ENCODE measurements at places on chromosomes 7 and 10. TPM values are rescaled to one million over a fixed set of nuclear protein-coding genes. Genes with fewer than 3 reads are reported as not detected.

Gene GJD4
- not detected for total RNA-seq

Gene CTAGE6
- not detected for total RNA-seq

Gene TMEM213
- total RNA-seq: not detected

Gene FFAR4
- total RNA-seq: not detected

Gene ELMO1
- 131 TPM for total RNA-seq

Gene PPP1R17
- not detected for total RNA-seq

Gene EIF4EBP2
- total RNA-seq: 122 TPM

Gene ADARB2
- 1.8 TPM for total RNA-seq

Gene HOXA6
- total RNA-seq: not detected

DNA sequence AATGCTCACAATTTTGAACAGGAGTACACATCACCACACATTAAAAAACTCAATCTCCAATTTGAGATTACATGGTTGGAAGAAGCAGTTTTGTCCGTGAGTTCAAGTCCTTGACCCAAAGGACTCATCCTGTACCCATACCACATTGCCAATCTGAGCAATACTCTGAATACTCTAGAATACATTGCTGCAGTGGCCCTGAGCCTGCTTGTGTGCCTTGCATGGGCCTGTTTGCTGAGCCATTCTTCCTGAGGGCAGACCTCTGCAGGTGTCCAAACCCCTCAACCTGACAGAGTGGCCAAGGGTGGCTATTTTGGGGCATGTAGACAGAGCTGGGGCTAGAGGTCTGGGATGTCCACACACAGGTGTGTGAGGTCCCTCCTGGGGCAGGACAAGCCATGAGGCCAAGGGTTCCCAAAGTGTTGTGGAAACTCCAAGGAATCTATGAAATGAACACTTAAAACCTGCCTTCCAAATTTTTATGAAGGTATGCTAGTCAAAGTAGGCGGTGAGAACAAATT is 15.5 kb downstream of the AGMO start:
- peak; percentile 55 for DNase-seq

- no peak for DNase-seq
Observed at GRCh38 chr10:124942317-124943169, 620 bp downstream of the ZRANB1 start.

- DNase-seq: peak; percentile 12
Observed at GRCh38 chr10:927131-927530, 4.4 kb downstream of the LARP4B start.

- DNase-seq: no peak
Observed at GRCh38 chr10:51879238-51879637, 179.8 kb upstream of the CSTF2T start.

DNA sequence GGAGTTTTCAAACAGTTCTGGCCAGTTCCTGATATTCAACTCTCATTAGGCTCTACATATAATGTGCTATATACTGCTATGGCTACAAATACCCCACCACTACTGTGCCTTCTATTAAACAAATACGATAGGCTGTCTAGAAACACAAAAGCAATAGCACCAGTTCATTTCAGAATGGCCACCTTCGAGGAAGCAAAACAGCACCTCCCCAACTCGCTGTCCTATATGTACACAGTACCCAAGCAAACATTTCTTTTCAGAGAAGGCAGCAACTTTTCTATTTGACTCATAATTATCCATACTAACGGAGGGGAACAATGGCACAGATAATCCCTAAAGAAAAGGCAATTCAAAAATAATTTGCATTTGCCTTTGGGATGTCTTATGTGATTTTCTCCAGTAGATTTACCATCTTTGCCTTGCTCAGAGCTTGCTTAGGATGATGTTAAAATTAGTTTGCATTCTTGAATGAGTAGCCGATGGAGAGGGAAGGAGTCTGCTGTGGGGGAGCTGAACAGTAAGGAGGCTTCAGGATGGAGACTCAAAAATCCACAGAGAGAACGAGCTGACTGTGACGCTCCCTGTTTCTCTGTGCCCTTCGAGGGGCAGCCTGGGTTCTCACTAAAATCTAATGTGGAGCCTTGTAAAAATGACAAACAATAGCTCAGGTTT is 218.7 kb downstream of the FANK1 start:
- DNase-seq: no peak

DNA sequence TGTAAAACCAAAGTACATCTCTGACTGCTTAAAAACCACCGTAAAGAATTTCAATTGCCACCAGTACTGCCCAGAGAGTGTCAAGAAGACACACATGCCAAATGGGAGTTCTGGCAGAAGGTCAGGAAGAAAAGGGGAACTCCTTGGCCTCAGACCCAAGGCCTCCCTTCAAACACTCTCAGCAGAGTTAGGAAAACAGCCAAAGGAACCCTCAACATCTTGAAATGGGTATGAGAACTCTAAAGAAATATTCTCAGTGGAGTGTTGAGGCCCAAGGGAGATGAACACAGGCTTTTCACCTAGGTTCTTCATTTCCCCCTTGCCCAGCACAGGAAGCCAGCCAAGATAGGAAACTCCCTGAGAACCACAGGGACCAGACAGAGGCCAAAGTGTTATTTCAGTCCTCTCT is 96.1 kb upstream of the ASAH2 start:
- no peak for DNase-seq

DNA sequence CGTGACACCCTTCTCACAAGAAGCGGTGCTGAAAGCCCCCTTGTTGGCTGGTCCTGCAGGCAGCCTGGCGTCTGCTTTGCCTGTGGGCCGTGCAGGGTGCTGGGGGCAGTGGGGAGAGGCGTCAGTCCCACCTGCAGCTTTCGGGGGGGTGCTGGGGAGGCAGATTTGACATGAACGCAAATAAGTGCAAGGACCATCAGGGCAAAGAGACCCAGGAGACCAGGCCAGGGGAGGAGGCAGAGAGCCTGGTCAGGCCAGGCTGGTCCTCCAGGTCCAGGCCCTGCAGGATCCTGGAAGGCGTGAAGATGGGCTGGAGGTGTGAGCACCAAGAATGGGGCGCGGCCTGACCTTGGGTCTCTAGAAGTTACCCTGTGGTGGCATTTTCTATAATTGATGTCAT is 81.6 kb downstream of the MGMT start:
- DNase-seq: no peak

GRCh38 chr7:66355756-66356155 is 150.6 kb downstream of the TPST1 start:
- DNase-seq: no peak

DNA sequence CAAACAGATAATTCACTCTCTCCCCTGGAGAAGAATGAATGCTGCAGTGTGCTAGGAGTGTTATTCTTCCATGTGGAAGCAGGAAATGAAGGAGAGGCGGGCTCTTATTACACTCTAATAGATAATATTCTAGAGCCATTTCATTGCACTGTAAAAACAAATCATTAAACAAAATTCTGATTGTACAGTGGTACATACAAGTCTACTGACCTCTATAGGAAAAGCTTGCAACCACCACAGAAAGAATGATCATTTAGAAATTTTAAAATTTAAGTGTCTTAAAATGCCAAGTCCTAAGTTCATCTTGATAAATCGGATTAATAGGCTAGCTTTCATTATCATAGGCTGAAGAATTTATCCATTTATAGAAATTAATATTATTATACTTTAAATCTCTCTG is 960.3 kb upstream of the LRRN3 start:
- DNase-seq: no peak

GRCh38 chr10:7119325-7120015 is 291.4 kb downstream of the SFMBT2 start:
- DNase-seq: no peak

GRCh38 chr10:76582531-76582930 is 1055.1 kb downstream of the KCNMA1 start:
- DNase-seq: peak; percentile 22

DNA sequence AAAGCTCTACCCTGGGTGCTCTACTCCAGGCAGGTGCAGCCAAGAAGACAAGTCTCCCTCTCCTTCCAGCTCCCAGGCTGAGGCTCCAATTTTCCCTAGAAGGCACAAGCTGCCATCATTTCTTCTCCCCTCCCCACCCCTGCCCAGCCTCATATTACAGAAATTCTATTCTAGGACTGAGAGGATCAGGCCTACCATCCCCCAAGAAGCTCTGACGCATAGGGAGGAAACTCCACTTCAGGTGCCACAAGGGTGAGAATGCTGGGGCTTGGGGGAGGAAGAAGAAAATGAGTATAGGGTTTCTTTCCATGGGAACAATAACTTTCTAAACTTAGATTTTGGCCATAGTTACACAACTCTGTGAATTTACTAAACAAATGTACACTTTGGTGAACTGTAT is 35.3 kb downstream of the FEZF1 start:
- DNase-seq: no peak

DNA sequence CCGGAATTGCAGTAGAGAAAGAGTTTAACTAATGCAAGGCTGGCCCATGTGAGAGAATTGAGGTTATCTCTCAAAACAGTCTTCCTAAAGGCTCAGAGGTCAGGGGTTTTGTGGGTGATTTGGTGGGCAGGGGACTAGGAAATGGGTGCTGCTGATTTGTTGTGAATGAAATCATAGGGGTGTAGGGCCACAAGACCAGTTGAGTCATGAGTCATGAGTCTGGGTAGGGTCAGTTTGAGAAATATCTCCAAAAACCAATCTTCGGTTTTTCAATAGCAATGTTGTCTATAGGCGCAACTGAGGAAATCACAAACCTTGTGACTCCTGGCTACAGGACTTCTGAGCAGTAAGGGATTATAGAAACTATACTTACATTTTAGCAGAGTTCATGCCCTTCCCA is 460.0 kb upstream of the NRP1 start:
- DNase-seq: no peak

GRCh38 chr7:50513166-50513871 is 51.9 kb downstream of the DDC start:
- no peak for DNase-seq

DNA sequence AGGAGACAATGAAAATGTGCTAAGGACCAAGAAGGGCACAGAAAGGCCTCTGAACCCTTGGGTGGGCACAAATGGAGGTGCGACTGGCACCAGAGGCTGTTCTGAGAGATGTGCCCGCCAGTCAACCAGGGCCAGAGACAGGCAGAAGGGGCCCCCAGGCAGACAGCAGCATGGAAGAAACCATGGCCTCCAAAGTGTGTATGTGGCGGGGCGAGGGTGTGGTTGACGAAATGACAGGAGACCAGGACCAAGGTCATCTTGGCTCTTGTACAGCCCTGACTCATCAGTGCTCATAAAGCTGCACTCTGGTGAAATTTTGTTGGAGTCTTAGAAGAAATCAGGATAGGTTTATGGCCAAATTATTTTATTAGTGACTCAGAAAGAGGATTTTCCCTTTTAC is 4.0 kb upstream of the MRPS24 start:
- no peak for DNase-seq

DNA sequence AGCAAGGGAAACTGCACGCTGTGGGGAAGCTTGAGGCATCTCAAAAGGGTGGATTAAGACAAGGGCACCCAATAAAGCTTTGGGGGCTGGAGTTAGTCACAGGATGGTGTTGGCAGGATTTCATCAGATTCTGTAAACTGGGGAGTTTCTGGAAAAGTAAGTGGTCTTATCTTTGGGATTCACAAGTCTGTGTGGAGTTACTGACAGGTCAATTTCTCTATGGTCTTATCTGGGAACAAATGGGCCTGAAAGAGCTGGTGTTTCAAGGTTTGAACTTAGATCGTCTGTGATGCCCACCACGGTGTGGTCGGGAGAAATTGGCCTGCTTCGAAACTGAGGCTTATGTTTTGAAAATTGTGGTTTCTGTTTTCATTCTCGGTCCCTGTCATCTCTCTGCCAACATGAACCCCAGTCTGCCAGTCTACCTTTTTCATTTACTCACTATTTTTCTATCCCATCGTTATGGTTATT is 23.8 kb upstream of the AOAH start:
- no peak for DNase-seq

- no peak for DNase-seq
Observed at GRCh38 chr10:132960071-132960472, 17.7 kb upstream of the CFAP46 start.

DNA sequence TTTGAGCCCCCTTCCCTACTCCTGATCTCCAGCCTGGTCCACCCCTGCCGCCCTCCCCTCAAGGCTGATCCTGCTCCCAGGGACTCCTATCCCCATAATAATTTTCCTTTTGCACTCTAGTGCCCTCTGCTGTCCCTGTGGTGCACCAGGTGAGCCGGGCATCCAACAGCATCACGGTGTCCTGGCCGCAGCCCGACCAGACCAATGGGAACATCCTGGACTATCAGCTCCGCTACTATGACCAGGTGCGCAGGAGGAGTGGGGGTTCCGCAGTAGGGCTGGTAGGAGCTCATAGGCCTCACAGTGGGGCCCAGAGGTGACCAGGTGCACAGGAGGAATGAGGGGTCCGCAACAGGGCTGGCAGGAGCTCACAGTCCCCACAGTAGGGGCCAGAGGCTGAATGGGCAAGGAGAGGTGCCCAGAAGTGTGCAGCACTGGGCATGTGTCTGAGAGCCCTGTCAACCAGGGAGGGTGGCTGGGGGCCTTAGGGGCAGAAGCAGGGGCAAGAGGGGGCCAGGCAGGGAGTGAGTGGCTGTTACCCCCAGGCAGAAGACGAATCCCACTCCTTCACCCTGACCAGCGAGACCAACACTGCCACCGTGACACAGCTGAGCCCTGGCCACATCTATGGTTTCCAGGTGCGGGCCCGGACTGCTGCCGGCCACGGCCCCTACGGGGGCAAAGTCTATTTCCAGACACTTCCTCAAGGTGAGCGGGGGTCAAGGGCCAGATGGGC is 11.7 kb downstream of the EPHB6 start:
- DNase-seq: peak; percentile 92

DNA sequence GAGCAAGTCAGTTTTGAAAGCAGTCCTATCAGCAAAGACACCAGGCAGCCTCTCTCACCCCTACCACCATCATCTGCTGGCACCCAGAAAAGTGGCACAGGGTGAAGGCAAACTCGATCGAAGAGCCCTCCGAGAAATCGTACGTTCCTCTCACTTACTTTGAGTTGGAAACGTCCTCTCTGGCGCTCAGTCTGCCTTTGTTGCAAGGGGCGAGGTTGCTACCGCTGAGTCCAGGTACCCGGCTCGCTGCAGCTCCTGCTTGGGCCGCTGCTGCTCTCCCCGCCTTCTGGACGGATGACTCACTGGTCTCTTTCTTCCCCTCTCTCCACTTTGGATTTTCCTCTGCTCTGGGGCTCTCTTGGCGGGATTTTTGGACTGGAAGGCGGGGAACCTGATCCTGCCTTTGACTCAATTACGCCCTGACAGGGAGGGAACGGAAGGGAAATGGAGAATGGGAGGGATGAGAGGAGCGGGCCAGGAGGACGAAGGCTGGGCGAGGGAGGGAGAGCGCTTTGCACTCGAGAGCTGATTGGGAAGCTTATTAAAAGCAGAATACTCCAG is at the start of gene PTN:
Gene PTN (minus strand): TSS at position 453 of the 561 bp plus-strand sequence. CDS start 88,760 bp downstream, outside the sequence.
- DNase-seq: peak; percentile 89
